Sigmoid colon (tissue), 7 donors: ENCODE measurements at places on chromosomes 5 and 9. TPM values are rescaled to one million over a fixed set of nuclear protein-coding genes. Genes with fewer than 3 reads are reported as not detected.

GRCh38 chr5:3602785-3603502 is 7.3 kb downstream of the IRX1 start:
- DNase-seq: no peak

GRCh38 chr9:6869081-6869948 is 111.5 kb downstream of the KDM4C start:
- no peak for DNase-seq

Gene CCDC187
- not detected for total RNA-seq

- DNase-seq: no peak
Observed at GRCh38 chr5:10595293-10595671, 31.4 kb downstream of the ANKRD33B start.

Gene GALNT12
- total RNA-seq: 16.1 TPM

Gene JAKMIP2
- total RNA-seq: 3.1 TPM

Gene SIMC1
- total RNA-seq: 6.8 TPM

GRCh38 chr9:115398996-115399395 is 281.0 kb upstream of the TNC start:
- no peak for DNase-seq

Gene FIBCD1
- total RNA-seq: 0.36 TPM

- no peak for DNase-seq
Observed at GRCh38 chr9:5760338-5760737, 72.6 kb downstream of the ERMP1 start.

GRCh38 chr5:18764161-18764560 is 1129.9 kb downstream of the TAF11L14 start:
- no peak for DNase-seq

DNA sequence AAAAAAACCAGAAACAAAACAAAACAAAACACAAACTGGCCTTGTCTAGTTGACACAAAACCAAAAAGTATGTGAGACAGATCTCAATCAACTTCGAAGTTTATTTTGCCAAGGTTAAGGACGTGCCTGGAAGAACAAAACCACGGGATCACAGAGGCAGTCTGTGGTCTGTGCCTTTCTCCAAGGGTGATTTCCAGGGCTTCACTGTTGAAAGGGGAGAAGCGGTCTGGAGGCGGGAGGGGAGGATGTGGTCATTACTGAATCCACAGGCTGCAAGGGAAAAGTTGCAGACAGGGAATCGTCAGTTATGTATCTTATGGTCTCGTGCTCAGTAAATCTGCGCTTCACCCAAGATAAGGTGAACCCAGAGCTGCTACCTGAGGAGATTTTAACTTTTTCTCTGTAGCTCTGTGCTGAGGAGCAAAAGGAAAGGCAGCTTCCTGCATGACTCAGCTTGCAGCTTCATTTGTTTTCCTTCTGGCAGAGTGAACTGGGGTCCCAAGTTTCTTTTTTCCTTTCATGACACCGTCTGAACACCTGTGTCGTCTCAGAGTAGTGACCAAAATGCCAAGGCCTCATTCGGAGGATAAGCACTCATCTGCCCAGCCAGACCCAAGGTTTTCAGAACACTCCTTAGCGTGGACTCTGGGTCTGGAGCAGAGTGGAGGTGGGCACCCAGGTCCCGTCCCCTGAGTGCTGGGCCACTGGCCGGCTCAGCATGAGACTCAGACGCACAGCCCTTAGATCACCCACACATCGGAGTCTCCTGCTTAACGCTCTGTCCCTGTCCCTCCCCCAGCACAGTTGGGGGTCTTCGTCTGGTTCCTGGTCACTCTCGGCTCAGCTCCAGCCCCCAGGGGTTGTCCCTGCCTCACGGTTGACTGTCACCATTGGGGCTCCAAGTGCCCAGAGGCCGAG is 25.9 kb downstream of the ROPN1L start:
- DNase-seq: no peak

DNA sequence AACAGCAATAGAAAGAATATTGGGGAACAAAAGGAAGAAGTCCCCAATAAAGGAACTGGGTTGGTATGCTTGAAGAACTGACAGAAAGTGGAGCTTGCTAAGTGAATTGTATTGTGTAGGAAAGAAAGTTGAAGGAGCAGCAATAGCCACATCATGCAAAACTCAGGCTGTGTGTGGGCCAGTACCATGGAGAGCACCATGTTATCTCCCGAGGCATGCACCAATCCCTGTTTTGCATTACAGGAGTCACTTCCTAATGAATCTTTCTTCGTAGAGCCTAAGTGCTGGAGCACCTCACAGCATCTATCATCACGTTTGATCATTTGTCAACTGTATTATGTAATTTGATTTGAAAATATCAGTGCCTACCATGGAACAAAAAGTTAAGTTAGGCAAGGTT is 137.7 kb upstream of the NMUR2 start:
- no peak for DNase-seq

DNA sequence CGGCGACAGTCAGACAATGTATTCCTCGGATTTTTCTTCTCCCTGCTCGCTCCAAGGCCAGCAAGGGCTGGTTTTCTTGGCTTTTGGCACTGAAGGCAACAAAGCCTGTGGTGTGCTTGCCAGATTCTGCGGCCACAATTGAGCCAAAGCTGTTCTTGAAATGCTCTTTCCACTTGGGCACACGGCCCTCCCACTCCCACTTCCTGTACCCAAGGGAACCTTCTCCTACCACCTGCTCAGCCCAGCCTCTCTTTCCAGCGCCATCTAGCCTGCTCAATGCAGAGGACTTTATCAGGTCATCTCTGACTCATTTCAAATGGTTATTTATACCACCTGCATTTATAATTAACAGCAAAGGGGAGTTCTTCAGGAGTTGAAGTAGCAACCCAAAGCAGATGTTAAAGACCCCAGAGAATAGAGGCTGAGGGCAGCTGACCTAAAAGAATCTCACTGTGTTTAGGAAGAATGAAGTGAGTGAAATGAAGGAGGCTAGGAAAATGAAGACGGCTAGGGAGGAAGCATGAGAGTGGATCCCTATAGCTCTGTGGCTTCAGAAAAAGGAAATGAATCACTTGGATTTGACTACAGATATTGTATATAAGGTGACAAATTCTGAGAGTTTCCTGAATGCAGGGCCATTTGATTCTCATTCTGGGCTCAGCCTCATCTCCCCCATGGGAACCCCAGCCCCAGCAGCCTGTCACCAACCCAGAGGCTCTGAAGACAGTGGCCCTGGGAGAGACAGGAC is 439.0 kb downstream of the ENC1 start:
- DNase-seq: no peak

DNA sequence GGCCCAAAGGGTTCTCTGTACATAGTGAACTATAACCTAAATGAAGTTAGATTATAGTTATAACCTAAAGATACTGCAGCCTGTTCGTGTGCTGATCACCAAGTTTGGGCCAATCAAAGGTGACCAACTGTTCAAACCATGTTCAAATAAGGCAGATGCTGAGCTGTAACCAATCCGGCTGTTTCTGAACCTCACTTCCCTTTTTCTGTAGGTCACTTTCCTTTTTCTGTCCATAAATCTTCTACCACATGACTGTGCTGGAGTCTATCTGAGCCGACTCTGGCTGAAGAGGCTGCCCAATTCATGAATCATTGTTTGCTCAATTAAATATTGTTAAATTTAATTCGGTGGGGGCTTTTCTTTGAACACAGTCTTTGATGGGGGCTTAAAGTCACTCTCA is 1920.2 kb downstream of the MAT2B start:
- DNase-seq: no peak

- no peak for DNase-seq
Observed at GRCh38 chr5:43523662-43524072, 8.7 kb upstream of the C5orf34 start.

- DNase-seq: no peak
Observed at GRCh38 chr9:68808338-68808890, 103.4 kb downstream of the PIP5K1B start.

Gene MOB3B
- total RNA-seq: 12.1 TPM

Gene RRAGA
- 56.4 TPM for total RNA-seq

DNA sequence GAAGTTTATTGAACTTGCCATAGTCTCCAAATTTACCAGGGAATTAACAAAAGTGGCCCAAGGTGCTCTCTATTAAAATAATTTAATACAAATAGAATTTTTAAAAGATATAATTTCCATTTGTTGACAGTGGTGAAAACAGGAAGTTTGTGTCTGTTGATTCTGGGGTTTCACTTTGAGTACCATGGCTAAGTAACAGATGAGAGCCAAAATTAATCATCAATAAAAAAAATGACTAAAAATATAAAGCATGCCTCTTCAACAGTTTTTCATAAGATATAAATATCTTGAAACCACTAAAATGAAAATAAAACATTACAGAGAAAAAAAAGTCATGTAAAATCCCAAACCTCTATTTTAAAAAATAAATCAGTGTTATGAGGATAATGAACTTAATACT is 49.8 kb downstream of the SGCD start:
- no peak for DNase-seq

- DNase-seq: peak; percentile 62
Observed at GRCh38 chr5:418162-419121, 24.5 kb upstream of the EXOC3 start.

- DNase-seq: no peak
Observed at GRCh38 chr9:94864862-94865509, 138.5 kb downstream of the AOPEP start.

DNA sequence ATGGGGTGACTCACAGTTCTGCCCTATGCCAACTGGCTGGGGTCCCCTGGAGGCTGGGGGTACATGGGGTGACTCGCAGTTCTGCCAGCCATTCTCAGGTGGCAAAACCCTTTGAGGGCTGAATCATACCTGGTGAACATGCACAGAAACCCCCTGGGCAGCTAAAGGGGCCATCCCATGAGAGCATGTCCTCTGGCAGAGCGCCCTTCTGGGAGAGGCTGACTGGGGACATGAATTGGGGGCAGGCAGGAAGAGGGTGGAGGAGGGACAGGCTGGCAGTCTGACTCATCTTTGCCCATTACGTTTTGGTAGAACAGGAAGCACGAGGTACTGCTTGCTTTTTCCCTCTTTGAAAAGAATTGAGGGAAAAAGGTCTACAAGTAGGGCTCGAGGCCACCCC is 16.7 kb downstream of the TRAF1 start:
- no peak for DNase-seq

- DNase-seq: no peak
Observed at GRCh38 chr9:101509572-101509971, 24.1 kb upstream of the RNF20 start.

GRCh38 chr5:147061431-147061830 is 173.4 kb upstream of the STK32A start:
- no peak for DNase-seq

DNA sequence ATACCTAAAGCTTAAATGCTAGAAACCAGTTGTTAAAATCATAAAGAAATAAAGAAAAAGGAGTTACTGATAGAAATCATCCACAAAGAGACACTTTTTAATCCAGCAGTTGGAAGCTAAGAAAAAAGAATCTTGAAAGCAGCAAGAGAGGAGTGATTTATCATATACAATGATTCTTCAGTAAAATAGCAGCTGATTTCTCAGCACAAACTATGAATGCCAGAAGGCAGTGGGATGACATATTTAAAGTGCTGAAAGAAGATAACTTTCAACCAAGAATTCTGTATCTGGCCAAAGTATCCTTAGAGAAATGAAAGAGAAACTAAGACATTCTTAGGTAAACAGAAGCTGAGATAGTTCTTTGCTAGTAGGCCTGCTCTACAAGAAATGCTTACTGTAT is 366.0 kb downstream of the HTR1A start:
- DNase-seq: no peak

Gene NUTM2G
- not detected for total RNA-seq

Gene DOCK2
- 10.9 TPM for total RNA-seq

- no peak for DNase-seq
Observed at GRCh38 chr5:146401021-146401420, 46.1 kb upstream of the TCERG1 start.

Gene NR4A3
- 6.1 TPM for total RNA-seq

DNA sequence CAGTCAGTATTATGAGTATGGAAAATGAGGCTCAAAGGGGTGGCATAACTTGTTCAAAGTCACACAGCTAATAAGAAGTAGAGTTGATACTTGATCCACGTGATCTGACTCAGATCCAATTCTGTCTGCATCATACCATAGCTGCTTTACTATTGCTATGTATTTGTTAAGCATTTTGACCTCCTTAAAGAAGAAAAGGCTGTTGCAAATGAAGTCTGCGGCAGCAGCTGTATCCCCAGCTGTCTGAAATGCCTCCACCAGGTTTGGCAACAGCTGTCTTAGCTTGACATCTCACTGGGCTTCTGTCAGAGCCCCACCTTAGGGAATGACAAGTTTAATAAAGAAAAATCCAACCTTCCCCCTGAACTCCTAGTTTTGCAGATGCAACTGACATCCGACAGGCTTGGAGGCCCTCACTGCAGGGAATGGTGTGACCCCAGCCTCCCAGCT is 75.6 kb upstream of the SLC44A1 start:
- DNase-seq: no peak

DNA sequence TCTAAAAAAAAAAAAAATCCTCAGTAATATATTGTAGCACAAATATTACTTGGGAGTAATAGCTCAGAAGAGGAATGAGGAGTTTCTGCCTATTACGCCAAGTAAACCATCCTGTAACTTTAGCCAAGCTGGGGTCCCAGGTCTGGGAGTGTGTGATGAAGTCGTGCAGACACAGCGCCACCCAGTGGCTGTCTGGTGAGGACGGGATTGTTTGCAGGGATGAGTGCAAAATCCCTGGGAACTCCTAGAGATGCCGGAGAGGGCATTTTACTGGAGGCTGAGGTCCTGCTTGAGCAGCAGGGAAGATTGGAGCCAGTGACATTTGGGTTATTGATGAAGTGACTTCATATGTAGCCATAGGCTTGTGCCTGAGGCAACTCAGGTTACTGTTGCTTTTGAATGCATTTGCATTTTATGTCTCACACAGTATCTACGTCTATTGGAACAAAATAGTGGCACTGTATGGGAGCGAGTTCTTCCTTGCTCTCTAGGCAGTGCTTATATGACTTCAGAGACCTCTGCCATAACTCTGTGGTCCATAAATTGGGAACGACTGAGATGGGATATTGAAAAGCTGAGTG is 72.8 kb downstream of the PSAT1 start:
- DNase-seq: peak; percentile 73

Gene LURAP1L
- total RNA-seq: 25.8 TPM

DNA sequence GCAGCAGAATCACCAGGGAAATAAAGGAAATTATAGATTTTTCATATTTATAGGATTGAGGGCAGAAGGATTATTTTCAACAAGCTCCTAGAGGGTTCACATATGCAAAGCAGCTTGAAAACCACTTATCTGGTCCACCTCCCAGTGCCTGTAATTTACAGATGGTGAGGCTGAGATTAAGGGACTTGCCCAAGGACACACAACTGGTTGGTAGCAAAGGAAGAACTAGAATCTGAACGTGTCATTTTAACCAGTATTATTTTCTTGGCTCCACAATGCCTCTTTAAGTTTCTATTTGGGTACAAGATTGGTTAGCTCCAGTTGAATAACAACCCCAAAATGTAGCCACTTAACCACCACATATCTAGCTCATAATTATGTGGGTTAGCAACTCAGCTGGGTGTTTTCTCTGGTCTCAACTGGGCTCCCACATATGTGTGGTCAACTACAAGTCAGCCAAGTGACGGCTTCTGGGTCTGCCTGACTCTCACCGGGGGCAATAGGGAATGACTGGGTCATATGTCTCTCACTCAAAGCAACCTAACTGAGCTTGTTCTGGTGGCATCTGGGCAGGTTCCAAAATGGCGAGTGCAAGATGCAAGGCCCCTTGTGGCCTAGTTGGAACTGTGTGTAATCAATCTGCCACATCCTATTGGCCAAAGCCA is 127.7 kb downstream of the ZDHHC21 start:
- no peak for DNase-seq

GRCh38 chr9:34688329-34689115 is 2.6 kb downstream of the CCL19 start:
- peak; percentile 42 for DNase-seq
